Activated CD8-positive, alpha-beta memory T cell treated with anti-CD3 and anti-CD28 coated beads for 24 hours (primary cell): ENCODE measurements at places on chromosomes 16 and 17.

GRCh38 chr17:17886726-17887125 is 49.9 kb upstream of the SREBF1 start:
- no peak for DNase-seq

- no peak for DNase-seq
Observed at GRCh38 chr16:30528799-30529457, 2.6 kb upstream of the ZNF768 start.

DNA sequence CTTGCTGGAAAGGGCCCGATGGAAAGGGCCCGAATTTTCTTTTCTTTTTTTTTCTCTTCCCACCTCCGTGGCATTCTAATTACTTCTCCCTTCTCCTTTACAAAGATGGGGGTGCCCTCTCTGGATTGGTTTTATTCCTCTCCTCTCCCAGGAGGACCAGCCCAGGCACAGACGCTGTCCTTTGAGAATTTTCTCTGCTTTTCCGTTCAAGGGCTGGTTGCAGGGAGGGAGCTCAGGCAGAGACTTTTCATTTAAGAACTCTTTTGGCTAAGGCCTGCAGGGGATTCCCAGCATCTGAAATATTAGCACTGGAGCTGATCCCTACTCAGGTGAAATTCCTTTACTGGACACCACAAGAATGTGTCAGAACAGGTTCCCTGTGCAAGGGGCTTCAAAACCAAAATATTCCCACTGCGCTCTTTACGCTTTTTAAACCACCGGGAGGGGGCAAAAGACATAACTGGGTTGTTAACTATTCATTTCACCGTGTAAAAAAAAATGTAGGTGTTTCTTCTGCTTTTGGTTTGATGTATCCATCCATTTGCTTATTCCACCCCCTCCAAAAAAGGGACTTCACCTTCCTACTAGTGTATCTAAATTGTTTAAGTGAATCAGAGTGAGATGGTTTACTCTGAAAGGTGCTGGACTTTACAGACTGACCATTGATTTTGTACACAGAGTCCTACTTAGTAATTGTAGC is 1.4 kb downstream of the NFAT5 start:
- peak; percentile 69 for DNase-seq

DNA sequence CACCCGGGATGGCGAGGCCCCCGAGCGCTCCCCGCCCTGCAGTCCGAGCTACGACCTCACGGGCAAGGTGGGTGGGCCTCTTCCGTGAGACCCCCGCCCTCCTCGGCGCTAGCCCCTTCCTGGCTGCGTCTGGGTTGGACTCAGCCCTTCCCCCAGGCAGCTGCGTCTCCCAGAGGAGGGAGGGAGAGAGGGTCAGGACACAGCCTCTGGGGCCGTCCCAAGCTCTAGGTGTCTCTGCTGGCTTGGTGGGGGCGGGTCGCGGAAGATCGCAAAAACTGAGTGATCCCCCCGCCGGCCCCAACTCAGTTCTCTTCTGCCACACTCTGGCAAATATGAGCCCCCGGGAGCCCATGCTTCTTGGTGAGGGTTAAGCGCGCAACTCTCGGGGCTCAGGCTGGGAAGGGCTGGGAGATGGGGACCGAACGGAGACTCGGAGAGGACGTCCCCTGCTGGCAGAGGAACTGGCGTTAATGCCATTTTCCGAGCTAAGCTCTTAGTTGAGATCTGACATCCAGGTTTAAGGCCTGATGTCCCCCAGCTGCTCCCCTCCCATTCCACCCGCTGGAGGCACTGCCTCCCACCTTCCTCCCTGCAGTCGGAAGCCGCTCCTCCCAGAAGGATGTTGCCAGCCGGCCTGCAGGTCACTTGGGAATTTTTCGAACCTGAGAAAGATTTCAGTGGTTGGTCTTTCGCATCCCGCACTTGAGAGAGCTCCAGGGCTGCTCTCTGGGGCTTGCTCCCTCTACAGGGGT is 419 bp downstream of the RAB37 start:
- no peak for DNase-seq

GRCh38 chr16:65740711-65741110 is 618.8 kb upstream of the CDH11 start:
- DNase-seq, result no peak

- no peak for DNase-seq
Observed at GRCh38 chr16:55570159-55570558, 3.7 kb downstream of the CAPNS2 start.

- peak; percentile 87 for DNase-seq
Observed at GRCh38 chr17:4485676-4486646, 12.7 kb upstream of the SPNS2 start.

DNA sequence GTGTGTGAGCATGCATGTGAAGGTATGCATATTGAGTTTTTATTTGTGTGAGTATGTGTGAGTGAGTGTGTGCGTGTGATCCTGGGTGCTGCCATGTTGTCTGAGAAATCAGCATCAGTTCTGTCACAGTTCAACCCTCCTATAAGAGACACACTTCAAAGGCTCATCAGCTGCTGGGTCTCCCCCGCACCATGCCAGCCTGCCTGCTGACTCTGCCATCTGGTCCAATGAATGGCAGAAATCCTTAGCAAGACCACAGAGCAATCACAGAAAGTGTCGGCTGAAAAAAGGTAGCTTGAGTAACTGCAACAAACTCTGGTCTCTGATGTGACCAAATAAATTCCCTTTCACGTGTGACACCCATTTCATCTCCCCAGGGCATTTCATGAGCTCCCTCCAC is 381.8 kb upstream of the MAF start:
- DNase-seq, result no peak

GRCh38 chr16:74748616-74749026 is 26.0 kb downstream of the FA2H start:
- no peak for DNase-seq

DNA sequence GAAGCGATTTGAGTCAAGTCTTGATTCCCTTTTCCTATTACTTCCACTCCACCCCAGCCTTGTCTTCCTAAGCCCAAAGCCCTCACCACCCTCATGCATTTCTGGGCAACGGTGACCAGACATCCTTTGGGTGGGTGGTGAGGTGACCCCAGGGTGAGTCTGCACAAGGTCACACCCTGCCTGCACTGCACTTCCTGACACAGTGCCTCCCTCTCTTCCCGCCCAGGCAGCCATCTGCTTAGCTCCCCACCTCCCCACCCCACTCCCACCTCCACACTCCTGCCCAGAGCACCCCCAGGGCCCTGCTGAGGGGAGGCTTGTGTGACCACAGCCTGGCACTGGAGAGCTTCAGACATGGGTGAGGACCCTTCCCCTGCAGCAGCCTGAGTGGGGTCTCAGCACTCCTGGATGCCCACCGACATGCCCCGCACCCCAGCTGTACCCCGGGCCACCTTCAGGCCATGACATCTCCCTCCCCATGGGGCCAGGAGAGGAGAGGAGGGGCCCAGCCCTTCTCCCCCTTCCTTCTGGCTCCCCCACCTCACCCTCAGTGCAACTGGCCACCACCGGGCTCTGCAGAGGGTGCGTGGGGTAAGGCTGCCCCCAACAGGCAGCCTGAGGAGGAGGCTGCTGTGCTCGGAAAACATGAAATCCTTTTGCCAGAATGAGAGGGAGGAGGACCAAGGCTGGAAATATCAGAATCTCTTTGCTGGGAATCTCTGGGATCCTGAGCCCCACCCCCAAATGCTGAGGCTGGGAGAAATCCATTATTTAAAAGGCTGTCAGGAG is 68.6 kb downstream of the CCT6B start:
- no peak for DNase-seq

GRCh38 chr16:66954097-66954659 is 6.9 kb upstream of the CES3 start:
- peak; percentile 89 for DNase-seq

DNA sequence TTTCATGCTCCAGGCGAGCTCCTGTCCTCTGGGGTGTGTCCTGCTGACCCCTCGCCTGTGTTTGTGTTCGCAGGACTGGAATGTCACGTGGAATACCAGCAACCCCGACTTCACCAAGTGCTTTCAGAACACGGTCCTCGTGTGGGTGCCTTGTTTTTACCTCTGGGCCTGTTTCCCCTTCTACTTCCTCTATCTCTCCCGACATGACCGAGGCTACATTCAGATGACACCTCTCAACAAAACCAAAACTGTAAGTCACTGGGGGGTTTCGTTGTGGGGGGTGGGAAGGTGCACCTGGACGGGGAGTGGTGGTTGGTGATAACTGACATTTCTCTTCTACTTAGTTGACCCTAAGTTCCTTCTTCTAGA is 58.3 kb downstream of the ABCC1 start:
- DNase-seq, result no peak

GRCh38 chr16:12815361-12815760 is 11.7 kb upstream of the CPPED1 start:
- no peak for DNase-seq

DNA sequence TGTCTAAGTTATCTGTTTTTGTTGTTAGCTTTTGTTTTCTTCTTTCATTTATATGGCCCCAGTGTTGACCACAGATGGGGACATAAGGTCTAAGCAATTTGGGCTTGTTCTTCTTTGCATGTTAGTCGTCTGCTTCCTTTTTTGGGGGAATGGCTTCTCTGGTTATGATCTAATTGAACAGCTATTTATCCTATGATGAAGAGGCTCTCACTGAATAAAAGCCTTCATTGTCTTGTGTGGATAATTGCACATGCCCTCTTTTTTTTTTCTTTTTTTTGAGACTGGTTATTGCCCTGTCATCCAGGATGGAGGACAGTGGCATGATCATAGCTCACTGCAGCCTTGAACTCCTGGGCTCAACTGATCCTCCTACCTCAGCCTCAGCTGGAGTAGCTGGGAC is 13.7 kb downstream of the SMARCE1 start:
- DNase-seq, result no peak
